Hindlimb muscle (tissue), 1 donor: ENCODE measurements at places on chromosomes 11 and 22. TPM values are rescaled to one million over a fixed set of nuclear protein-coding genes. Genes with fewer than 3 reads are reported as not detected.

Gene HEPHL1
- not detected for polyA plus RNA-seq

Gene NFAM1
- polyA plus RNA-seq: 0.89 TPM

DNA sequence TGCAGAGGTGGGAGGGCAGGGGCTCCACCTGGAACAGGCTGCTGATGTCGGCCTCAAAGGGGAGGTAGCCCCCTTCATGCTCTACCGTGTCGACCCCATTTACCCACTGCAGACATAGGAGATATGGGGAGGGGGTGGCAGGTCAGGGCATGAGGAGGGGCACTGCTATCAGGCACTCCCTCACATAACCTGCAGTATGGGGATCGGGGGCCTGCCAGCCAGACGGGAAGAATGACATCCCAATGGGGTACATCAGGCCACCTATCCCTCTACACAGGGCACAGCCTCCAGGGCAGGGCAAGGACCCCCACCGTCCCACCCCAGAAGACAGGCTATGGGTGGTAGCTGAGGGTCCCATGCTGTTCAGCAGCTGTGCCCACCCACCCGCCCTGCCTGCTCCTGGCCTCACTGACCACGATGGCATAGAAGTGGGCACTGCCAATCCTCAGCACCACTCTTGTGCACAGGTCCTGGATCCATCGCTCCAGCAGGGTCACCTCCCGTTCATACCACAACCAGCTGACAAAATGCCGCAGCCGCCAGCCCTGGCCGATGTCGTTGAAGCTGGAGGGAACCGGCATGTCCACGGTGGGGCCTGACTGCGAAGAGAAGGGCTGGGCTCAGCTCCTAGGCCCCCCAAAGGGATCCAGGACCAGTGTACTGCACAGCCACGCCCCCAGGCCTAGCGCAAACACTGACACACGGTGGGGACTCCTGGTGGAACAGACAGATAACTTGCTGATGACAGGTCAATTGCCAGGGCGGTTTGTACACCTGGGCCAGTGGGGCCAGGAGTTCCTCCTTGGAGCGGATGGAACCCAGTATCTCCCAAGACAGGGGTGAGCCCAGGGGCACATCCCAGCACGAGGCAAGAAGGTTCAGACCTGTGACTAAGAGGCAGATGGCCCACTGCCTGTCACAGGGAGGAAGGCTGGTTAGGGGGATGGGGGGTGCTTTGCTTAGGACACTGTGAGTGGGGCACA, 24.1 kb downstream of the RGL4 start:
- DNase-seq: no peak

- no peak for DNase-seq
Measured at GRCh38 chr11:103779054-103779453, 257.4 kb upstream of the DDI1 start.

DNA sequence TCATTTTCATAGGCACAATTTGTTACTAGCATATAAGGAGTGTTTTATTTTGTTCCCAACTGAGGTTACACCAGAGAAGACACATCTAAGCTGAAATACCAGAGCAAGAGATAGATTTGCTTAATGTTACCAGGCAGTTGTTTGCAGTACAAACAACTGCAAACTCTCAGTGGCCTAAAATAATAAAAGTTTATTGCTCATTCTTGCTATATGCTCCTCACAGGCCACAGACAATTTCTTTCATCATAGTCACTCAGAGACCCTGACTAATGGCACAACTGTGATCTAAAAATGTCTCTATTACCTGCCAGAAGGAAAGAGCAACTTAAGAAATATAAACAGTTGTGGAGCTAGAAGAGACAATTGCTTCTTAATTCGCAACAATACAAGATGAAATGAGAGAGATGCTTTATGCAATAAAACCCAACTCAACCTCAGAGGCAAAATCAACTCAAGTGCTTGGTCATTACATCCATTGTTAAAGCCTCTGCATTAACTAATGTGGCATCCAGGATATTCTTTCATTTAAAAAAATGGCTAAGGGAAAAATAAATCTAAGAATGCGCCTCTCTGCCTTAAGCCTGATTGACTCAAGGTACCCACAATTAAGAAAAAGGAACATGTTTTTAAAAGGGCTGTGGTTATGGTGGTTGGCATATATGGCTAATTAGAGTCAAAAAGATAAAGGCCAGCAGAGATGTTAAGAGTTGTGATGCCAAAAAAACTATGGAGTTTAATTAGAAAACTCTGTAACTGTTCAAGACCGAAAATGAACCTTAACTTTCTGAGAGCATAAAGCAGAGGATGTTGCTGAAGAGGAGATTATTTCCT, 103.7 kb downstream of the CD44 start:
- DNase-seq: no peak

DNA sequence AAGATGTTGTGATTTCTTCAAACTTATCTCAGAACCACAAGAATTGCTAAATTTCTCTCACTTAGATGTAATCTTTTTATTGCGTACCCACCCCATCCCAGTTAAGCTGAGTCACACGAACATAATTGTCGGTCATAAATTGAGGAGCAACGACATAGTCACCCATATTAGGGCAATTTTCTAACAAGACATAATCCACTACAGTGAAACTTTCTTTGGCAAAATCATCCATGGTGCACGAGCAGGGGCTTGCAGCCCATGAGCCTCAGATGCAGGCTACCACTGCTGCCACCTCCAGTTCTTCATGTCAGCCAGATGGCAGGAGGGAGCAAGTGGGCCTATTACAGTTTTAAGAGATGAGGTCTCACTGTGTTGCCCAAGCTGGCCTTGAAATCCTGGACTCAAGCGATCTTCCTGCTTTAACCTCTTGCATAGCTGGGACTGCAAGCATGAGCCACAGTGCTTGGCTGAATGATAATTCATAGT, 70.3 kb upstream of the GRK2 start:
- no peak for DNase-seq

GRCh38 chr11:125401746-125402145, 94.3 kb downstream of the FEZ1 start:
- DNase-seq: peak; percentile 45
